Esophagus squamous epithelium (tissue), 5 donors: ENCODE measurements at places on chromosomes 5 and 9.

DNA sequence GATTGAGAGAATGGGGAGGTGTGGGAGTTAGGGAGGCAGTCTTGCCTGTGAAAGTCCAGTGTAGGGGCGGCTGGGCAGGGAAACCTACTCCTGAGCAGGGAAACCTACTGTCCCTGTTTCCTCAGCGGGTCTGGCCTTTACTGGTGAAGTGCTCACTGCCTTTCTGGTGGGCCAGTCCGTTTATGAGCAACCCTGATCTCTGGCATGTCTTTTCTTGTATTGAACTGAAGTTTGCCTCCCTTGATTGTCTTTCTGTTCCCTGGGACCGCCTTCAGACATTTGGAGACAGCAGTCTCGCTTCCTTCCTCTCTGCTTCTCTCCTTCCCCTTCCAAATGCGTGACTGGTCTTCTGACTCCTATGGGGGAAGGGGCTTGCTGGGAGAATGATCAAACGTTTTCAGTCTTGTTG, 2.9 kb downstream of the SNX18 start:
- DNase-seq, result no peak

DNA sequence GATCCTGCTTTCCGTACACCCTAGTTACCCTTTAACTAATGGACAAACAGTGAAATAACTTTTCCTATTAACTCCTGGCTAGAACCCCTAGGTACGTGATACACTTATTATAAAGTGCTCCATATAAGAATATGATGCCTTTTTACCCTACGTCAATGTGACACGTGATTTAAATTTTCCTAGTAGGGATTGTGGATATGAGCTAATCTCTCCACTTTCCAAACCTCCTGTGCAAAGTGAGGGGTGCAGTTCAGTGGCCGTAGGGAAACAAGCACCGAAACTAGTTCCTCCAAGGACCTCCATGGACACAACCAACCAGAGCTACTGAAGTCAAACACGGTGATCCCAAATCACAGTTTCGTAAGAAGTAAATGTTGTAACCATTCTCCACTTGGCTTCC, 19.3 kb downstream of the NFIB start:
- no peak for DNase-seq

DNA sequence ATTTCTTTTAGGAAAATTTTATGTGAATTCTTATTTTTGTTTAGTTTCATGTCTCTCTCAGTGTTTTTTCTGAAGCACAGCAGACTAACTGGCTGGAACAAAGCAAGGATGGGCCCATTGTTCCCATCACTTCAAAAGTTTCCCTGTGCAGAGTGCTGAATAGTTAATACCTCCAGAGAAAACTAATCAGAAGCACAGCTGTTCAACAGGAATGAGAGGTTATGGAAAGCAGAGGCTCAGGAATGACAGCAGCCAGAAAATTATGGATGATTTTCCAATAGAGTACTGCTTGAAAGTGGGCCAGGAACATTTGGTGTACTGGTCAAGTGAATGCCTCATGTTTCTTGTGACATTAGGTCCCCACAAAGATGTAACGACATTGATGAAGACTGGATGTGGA, 173.0 kb upstream of the TARS1 start:
- no peak for DNase-seq

DNA sequence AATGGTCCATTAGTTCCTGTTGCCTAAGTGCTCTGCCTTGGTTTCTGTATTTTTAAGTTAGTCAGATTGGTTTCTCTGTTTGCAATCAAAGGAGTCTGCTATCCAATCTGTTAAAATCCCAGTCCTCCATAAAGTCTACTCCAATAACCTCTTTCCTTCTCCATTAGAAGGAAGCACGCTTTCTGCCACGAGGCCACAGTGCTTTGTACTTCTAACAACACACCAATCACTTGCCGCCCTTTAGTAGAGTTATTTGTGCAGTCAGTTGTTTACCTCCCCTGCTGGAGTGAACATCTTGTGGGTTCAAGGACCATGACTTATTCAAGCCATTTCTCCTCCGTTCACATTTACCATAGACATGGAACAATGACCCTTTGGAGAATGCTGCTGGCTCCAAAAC, 69.0 kb downstream of the GLRA1 start:
- no peak for DNase-seq

- DNase-seq, result no peak
Observed at GRCh38 chr5:157350939-157351801, 85.2 kb downstream of the CYFIP2 start.

GRCh38 chr5:147017191-147017590, 138.6 kb upstream of the PPP2R2B start:
- no peak for DNase-seq
